CD4-positive, alpha-beta T cell (primary cell): ENCODE measurements at places on chromosomes 2 and 18.

- no peak for DNase-seq
Measured at GRCh38 chr2:88451811-88452564, 505 bp downstream of the FOXI3 start.

DNA sequence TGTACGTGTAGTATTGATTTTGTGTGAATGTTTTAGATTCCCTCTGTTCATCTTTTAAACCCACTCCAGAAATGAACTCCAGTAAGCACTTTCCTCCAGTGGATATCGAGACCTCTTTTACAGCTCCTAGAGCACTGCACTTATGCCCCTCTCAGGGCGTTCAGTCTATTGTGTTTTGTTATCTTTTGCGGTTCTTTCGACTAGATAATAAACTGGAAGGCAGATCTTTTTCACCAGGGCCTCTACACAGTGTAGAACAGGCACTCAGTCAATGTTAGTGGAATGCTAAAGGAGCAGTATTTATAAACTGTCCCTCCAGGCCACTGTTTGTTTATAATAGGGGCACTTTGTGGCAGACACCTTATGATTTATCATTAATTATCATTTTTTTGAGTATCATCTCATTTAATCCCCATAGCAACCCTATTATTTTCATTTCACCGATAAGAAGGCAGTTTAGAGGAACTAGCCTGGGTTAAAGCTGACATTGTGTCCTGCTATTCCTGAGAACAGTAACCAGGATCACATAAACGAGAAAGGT lies 742 bp upstream of the SOS1 start:
- DNase-seq = no peak

DNA sequence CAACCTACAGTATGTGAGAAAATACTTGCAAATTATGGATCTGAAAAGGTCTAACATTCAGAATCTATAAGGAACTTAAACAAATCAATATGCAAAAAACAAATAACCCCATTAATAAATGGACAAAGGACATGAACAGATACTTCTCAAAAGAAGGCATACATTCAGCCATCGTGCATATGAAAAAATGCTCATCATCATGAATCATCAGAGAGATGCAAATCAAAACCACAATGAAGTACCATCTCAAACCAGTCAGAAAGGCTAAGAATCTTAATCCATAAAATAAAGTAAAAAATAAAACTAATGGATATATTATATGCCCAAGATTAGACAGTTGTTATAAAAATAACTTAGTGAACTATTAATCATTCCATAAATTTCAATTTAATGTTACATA lies 154.0 kb downstream of the CALCRL start:
- no peak for DNase-seq

GRCh38 chr2:172999641-173000386 lies 75.8 kb upstream of the MAP3K20 start:
- DNase-seq = no peak

GRCh38 chr2:188512456-188512855 lies 220.8 kb downstream of the GULP1 start:
- DNase-seq = no peak

- DNase-seq = no peak
Measured at GRCh38 chr2:207256476-207257207, 90.9 kb upstream of the KLF7 start.

DNA sequence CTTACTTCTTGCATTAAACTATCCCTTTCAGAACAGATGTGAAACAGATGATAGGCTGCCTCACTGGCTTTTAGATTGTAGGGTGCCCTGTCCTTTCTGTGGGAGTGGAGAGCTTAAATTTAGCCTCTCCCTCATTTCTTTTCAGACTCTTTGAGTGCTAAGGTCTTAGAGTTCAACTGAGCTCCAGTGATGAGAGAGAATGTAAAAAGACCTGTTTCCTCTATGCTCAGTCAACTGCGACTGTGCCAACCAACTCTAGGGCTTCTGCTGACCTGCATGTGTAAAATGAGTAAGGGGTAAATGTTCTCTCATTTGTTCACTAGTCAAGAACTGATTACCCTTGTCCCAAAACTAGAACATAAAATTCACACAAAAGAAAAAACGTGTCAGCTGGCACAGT lies 104.8 kb upstream of the TGFA start:
- no peak for DNase-seq

- no peak for DNase-seq
Measured at GRCh38 chr2:105686588-105686987, 58.1 kb upstream of the NCK2 start.

GRCh38 chr2:417006-417405 lies 129.1 kb upstream of the ALKAL2 start:
- DNase-seq = no peak

- peak; percentile 28 for DNase-seq
Measured at GRCh38 chr2:121529439-121530211, 1.1 kb upstream of the RNU4ATAC start.

- DNase-seq = no peak
Measured at GRCh38 chr2:172177581-172177980, 74.9 kb upstream of the DLX2 start.

- peak; percentile 63 for DNase-seq
Measured at GRCh38 chr2:235666213-235666781, 172.5 kb downstream of the AGAP1 start.

- DNase-seq = no peak
Measured at GRCh38 chr2:36818542-36818941, 122.0 kb downstream of the VIT start.

- DNase-seq = no peak
Measured at GRCh38 chr2:58870704-58871103, 629.6 kb upstream of the FANCL start.

- no peak for DNase-seq
Measured at GRCh38 chr2:241150660-241151530, 628 bp downstream of the PPP1R7 start.

DNA sequence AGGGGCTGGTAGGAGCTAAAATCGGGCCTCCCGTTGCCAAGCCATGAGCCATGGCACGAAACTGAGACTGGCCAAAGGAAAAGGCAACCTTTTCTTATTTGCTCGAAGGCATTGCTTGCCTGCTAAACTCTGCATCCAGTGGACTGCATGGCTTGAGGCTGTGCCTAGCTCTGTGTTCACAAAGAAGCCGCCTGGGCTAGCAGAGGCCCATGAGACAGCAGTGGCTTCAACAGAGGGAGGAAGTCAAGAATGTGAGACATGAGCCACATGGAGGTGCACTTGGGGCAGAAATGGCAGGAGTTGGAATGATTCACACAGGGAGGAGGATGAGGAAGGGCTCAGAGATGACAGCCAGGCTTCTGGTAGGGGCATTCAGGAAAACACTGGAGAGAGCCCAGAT lies 33.5 kb downstream of the TPRKB start:
- no peak for DNase-seq

GRCh38 chr2:219495531-219496122 lies 3.1 kb upstream of the GMPPA start:
- peak; percentile 68 for DNase-seq

DNA sequence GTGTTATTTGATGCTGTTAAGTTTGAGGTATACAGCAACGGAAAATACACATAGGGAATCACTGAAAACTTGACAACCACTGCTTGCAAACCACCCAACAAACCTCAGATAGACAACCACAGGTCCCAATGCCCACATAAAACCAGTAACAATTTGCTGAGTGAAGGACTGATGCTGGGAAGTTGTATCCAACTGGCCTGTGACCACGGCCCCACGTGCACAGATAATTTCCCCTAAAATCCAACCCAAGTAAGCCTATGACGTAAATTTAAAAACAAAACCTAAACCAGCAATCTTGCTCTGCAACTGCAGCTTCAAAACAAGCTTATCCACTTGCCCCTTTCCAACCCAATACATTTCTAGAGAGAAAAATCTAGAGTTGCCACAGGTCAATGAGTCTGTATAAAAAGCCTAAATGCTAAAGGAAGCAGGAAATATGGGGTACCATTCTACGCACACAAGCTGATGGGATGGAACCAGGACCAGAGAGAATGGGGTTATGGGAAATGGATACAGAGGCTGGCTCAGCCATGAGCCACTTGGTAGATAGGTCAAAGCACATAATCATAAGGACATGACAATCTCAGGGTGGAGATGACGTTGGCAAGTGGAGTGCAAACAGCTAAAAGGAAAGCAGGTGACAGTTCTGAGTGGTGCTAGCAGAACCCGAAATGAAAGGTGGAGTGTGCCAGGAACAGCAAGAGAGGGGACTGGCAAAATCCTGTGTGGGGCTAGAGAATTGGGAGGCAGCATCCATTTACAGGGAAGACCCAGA lies 27.8 kb upstream of the CREB1 start:
- DNase-seq = no peak

GRCh38 chr18:711310-711656 lies 1.1 kb downstream of the ENOSF1 start:
- DNase-seq = no peak

DNA sequence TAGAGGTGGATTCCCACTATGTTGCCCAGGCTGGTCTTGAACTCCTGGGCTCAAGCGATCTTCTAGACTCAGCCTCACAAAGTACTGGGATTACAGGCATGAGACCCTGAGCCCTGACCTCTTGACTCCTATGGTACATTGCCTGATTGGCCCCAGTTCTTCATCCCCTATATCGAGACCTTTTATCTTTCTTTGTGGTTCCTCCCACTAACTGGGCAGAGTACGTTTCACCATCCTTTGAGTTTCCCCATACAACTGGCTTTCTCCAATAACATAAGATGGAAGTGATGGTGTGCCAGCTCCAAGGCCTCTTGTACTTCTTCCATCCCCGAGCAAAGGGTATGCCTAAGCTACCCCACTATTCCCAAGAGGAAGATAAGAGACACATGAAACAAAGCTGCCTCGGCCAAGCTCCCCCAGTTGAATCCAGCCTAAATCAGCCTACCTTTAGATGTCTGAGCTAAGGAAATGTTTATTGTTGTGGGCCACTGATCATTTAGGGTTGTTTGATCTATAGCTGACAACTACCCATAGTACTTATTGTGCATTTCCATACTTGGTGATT lies 8.3 kb upstream of the TMEM247 start:
- no peak for DNase-seq
